ENCODE measurements at places on chromosomes 6 and 20.
A peak's percentile ranks its signal among the peaks of the same experiment; 100 is the strongest.

DNA sequence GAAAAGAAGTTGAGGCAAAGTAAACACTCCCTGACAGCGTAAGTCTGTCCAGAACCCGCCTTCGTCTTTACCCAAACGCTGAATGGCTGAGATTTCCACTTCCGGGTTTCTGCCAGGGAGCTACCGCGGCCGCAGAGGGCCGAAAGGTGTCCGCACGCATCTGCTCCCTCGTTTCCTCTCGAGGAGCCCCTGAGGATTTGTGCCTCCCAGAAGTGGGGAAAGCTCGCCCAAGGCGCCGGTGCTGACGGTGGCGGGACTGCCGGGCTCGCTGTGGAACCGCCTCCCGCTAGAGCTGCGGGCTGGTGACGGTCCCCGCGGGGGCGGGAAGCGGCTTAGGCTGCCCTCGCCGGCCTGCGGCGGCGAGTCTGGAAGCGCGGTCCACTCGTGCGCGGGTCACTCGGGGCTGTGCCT, 1760.2 kb upstream of the DEFB115 start:
- no peak for DNase-seq

- DNase-seq: no peak
These were observed 28.9 kb upstream of the FAM83D start for GRCh38 chr20:38897267-38897666.

DNA sequence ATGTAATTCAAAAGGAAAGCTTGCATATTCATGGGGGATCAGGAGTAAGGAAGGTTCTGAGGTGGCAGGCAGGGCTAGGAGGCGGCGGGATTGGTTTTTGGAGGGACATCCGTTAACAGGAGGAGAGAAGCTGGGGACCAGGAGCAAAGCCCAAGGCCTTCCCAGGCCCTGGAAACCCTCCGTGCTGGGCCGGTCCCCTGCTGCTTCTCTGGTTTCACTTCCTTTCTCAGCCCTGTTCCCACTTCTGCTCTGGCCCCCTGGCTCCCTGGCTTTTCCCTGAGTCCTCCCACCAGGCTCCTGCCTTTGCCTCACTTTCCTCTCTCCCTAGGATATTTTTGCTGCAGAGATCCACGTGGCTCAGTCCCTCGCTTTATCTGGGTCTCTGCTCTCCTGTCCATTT, 26.4 kb upstream of the SALL4 start:
- peak; percentile 33 for DNase-seq

- DNase-seq: no peak
These were observed 9.7 kb downstream of the SNAP25 start for GRCh38 chr20:10228330-10228729.

Measured in WTC11 (cell line).